ENCODE measurements at places on chromosomes 7 and 10.

DNA sequence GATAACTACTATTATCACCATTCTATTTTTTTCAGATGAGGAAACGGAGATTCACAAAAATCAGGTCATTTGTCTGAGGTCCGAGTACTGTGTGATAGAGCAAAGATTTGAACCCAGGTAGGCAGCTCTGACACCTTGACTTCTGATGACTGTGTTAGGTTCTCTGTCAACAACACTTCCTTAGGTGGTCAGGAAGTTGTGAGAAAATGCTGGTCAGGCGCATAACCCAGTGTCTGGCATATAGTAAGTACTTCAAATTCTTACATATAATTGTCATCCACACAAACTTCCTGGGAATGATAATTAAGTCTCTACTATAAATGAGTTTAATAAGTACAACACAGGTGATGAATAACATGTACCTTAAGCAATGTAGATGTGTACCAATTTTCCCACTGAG is 381.5 kb downstream of the NEBL start:
- no peak for DNase-seq

- DNase-seq, result no peak
Measured at GRCh38 chr10:4383651-4384098, 442.3 kb upstream of the AKR1E2 start.

DNA sequence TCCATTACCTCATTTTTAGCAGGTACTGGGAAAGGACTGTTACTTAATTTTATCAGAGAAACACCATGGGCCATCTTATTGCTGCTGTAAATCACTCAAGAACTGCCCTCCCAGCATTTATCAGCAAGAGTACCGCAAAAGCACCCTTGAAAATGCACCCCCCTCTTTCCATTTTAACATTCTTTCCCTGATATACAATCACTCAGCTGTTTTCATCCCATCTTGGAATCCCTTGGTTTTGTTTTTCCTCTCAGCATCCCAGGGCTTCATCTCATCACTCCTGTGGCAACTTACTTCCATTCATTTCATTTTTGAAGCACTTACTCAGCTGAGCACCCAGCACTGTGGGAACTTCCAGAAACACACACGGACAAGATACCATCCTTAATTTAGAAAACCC is 36.5 kb downstream of the RAPGEF5 start:
- DNase-seq, result no peak

GRCh38 chr10:86486856-86487255 is 34.7 kb downstream of the WAPL start:
- DNase-seq, result no peak

DNA sequence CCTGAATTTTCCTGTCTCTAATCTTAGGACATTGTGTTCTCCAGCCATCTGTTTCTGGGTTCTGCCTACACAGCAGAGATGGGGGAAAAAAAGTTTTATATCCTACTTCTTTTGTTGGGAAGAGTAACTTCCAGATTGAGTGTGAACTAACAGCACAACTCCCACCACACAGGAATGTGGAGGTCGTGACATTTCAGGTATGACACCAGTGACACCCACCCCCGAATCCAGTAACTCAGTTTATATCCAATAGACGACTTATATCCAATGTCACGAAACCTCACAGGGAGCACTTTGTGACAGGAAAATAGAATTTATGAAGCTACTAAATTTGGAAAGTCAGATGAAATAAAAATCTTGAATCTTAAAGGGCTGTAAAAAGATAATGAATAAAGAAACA is 211.9 kb upstream of the GRM3 start:
- no peak for DNase-seq

GRCh38 chr10:99843310-99843709 is 60.9 kb downstream of the ABCC2 start:
- no peak for DNase-seq

DNA sequence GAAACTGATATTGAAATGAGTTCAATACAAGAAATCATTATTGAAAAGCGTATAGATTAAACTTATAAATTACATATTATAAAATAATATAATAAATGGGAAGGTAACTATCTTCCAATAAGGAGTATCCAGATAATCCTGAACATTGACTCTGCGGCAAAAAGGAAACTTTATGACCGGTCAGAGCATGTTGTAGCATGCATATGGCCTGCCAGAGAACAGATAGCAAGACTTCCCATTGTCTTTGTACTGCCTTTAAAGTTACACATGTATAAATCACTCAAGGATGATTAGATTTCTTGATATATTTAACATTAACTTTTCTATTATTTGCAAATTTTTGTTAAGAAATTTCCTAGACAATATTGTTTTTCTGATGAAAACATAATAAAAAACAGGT is 56.2 kb upstream of the ETV1 start:
- no peak for DNase-seq

DNA sequence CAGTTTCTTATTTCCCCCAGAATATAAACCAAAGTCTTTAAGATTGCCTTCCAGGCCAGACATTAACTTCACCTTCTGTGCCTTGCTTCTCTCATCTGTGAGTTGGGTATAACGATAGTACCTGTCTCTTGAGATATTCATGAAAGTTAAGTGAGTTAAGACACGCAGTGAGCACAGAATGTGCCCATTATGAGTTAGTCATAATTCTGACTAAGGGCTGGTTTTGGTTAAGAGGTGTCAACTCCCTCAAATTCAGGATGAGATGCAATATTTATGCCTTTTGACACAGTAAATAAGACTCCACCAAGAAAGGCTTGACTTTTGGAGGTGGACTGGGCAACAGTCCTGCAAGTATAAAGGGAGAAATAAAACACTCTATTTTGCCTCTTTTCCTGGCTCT is 528.7 kb upstream of the IGFBP3 start:
- DNase-seq, result no peak

DNA sequence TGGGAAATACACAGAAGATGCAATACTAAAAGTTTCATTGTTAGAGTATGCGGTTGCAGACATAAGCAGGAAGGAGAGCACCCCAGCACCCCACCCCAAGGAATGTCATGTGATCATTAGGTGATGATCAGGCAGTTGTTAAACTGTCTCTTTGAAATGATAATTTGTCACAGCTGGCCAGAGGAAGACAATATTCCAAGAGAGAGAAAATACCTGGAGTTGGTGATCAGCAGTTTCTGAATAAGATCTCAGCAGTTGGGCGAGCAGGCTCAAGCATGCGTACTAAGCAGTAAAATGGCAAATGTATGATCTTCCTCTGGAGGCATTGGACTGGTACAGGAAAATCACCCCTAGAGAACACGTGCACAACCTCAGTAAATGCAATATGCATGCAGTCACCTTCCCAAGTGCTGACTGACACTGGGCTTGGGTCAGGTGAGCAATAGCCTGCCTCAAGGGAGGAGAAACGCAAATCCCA is 250.1 kb upstream of the MBL2 start:
- no peak for DNase-seq

GRCh38 chr10:36303896-36304295 is 661.8 kb upstream of the FZD8 start:
- no peak for DNase-seq

DNA sequence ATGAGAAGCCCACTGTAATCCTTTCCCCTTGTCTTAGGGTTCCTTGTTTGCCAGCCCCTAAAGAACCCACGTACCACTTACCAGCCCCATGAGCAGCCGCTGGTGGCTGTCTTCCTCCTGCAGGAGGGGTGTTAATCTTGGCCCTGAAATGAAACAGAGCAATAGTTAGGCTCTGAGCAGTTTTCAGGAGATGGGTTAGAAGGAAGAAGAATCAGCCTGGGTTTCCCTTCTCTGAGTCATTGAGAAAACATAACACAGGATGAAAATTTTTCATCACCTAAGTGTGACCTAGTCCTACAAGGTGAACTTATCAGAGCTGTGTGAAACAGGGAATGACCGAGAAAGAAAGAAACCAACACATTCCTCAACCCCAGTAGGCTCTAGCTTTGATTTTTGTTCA is 90.0 kb downstream of the GSAP start:
- DNase-seq, result no peak

DNA sequence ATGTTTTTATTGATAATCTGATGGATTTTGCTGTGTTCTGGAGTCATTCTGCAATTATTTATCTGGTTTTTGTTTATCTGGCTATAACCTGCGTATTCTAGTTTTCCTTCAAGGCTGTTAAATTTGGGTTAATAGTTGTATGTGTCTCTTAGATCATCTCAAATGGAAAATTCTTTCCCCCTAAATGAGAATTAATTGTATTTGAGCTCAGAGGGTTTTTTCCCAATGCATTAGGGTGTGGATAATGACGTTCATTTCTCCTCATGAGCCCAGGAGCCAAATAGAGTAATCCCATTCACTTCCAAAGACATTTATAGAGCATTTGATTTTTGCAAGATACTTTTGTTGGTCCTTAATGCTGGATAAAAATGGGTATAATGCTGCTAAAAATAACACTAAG is 564.6 kb downstream of the GALNT17 start:
- no peak for DNase-seq

GRCh38 chr10:3740157-3740871 is 44.7 kb downstream of the KLF6 start:
- no peak for DNase-seq

- DNase-seq, result no peak
Measured at GRCh38 chr7:2242541-2243429, 759 bp downstream of the NUDT1 start.

DNA sequence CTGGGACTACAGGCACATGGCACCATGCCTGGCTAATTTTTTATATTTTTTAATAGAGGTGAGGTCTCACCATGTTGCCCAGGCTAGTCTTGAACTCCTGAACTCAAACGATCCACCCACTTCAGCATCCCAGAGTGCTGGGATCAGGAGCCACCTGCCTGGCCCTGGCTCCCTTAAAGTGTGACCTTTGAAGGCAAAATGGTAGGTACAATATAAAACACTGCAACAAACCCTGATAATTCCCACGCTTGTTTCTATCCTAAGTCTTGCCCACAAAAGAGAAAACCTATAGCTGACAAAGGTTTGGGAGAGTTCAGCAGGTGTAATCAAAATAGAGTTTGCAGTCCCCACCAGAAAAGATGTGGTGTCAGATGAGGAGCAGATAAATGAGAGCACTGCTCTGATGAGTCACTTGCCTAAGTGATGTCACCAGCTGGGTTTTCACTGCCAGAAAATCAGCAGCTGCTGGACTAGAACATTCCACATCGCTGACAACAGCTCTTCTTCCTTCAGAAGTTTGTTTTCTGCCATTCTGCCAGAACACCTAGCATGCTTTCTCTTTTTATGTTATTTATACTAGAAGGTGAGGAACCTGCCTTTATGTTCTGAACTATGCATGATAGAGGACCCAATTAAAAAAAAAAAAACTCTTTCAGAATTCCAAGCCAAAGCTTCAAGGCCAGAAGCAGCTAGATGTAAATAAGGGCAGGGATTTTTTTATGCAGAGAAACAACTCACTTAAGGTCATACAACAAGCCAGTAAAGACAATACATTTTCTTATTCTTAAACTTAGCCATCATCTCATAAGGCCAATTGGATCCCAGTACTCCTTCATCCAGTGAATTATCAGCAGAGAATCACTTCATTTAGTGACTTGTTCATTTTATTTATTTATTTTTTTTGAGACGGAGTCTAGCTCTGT is 18.0 kb downstream of the PURB start:
- DNase-seq, result no peak

DNA sequence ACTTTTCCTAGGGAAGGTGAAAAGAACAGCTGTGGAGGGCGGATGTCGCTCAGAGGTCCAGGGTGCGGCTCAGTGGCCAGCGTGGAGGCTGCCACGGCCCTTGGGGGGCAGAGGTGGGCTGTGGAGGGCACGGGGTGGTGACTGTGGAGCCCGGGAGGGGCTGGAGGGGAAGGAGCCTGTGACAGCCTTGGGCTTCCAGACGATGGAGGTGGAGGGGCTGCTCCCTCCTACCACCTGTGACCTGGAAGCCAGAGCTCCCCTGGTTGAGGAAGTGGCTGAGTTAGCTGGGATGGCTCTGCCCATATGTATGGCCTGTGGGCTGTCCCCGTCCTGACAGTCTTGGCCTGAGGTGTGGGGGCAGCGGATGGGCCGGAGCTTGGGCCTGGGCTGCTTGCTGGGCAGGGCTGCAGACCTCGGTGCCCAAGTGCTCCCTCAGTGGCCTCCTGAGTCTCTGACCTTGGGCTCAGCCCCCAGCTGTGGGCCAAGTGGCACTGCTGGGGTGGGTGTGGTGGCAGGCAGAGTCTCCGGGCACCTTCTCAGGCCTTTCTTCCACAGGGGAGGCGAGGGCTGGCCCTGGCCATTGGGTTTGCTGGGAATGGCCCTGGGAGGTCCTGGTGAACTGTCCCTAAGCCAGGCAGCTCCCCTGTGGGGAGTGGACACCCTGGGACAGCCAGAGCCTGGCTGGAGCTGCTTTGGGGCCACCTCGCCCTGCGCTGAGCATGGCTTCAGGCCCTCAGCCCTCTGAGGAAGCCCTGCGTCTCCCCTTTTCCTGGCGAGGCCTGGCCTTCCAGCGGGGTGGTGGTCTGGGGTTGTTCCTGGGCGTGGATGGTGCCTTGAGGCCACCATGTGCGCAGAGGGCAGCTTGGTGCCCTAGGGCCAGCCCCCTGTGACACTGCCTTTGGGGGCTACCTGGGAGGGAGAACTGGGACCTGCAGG is 3.9 kb downstream of the BRI3 start:
- DNase-seq, result no peak

- DNase-seq, result no peak
Measured at GRCh38 chr7:91993976-91994375, 53.3 kb downstream of the AKAP9 start.

DNA sequence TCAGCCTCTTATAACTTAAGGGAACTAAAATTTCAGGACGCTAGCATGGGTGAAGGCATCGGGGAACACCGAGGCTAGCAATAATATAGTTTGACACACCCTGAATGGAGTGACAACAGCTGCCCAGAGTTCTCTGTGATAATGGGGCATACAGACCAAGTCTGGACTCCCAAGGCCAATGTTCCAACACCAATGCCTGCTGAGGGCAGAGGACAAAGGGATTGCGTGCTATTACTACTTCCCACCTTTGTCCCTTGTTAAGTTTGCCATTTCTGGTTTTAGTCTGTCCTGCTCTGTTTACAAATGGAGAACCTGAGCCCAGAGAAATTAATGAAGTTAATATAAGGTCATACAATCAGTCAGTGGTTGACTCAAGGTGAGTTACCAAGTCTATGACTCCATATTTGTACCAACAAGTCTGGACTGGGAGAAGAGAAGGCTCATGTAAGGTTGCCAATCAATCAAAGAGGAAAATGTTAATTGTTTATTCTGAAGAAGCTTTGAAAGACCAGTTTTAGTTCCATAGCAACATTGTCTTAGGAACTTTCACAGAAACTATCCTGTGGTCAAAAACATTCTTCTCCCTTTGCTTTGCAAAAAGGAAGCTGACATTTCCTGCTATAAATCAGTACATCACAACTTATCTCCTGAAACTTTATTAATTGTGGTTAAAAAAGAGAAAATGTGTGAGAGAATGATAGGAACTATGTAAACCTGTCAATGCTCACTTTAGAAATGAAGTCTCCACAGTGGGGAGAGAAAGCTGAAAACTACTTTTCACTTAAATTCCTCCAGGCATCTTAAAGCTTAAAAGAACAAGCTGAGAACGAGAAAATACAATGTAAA is 74.5 kb downstream of the CCDC6 start:
- DNase-seq, result no peak

All from stimulated activated CD4-positive, alpha-beta T cell treated with anti-CD3 and anti-CD28 coated beads, TNF-alpha, amount 100 ng/mL, for 1 hour (primary cell).